ENCODE measurements at places on chromosomes 2 and 18.

DNA sequence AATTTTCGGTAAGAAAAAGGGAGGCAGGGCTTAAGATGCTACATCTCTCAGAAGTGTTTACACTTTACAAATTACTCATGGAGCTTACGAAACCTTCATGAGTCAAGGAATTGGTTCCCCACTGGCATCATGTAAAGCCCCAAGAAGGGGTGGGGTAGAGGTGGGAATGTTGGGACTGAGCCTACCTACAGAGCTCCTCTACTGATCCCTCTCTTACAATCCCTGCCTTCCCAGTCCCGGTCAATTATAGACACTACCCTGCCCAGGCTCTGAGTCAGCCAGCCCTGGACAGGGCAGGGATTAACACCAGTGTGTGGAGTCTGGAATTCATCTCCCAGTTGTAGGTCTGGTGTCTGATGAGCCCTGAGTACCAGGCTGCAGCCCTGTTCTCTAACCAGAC lies 248.9 kb downstream of the PAX3 start:
- DNase-seq: no peak

DNA sequence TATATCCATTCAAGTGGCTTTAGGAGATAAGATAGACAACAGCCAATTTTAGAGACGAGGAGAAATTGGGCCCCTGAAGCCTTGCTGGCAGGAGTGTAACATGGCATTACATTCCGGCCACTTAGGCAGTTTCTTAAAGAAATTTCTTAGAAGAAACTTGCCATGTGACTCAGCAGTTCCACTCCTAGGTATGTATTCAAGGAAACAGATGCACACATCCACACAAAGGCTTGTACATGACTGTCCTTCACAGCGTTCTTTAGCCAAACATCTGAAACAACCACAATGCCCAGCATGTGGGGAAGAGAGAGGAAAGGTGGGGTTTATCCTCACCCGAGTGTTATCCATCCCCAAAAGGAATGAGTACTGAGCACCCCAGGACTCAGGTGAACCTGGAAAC lies 107.1 kb downstream of the NFATC1 start:
- no peak for DNase-seq

GRCh38 chr2:30693821-30694281 lies 113.4 kb downstream of the CAPN13 start:
- DNase-seq: no peak

DNA sequence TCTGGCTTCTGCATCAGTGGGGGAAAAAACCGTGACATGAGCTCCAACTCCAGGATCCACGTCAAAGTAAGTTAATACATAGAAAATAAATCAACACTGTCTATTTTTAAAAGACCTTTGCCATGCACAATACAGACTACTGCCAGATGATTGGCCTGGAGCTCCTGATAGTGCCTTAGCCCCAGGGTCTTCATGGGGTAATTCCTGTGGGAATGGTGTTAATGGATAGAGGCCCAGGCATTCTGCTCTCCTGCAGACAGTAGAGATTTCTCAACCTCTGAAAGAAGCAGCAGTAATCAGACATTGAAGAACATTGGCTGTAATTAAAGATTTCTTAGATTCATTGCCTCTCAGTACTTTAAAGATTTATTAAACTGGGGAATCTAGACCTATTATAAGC lies 4.3 kb upstream of the PLCL1 start:
- DNase-seq: no peak

DNA sequence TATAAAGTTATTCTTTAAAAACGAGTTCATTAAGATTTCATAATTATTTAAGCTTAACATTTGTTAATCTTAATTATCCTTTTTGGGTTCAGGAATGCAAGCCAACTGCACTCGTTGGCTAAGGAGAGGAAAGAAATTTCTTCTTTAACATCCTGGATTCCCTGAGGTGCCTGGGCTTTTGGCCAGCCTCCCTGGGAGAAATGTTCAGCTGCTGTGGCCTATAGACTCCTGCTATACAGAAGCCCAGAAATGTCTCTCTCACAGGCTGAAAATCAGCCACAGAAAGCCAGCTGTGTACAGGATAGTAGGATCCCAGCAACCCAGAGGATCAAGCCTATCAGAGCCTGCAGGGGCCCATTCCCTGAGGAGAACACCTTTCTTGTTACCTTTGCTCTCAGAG lies 430.3 kb downstream of the XIRP2 start:
- no peak for DNase-seq

DNA sequence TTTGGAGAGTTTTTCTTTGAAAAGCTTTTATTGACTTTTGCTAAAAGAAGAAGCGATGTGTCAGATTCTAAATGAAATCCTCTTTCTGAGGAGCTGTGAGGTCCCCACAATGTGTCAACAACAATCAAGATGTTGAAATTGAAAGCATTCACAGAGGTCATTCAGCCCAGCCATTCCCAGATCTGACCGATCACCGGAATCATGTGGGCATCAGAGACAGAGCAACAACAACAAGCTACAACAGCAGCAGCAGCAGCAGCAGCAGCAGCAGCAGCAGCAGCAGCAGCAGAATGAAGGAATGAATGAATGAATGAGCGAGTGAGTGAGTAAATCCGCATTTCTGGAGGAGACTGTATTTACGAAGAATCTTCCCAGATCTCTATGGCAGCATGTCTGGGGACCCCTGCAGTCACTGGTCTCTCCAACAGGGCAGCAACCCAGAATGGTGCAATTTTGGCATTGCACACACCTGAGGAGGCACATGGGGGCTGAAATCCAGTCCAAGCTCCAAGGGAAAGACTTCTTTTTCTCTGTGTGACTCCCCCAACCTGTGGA lies 299.0 kb downstream of the MYCN start:
- DNase-seq: no peak

DNA sequence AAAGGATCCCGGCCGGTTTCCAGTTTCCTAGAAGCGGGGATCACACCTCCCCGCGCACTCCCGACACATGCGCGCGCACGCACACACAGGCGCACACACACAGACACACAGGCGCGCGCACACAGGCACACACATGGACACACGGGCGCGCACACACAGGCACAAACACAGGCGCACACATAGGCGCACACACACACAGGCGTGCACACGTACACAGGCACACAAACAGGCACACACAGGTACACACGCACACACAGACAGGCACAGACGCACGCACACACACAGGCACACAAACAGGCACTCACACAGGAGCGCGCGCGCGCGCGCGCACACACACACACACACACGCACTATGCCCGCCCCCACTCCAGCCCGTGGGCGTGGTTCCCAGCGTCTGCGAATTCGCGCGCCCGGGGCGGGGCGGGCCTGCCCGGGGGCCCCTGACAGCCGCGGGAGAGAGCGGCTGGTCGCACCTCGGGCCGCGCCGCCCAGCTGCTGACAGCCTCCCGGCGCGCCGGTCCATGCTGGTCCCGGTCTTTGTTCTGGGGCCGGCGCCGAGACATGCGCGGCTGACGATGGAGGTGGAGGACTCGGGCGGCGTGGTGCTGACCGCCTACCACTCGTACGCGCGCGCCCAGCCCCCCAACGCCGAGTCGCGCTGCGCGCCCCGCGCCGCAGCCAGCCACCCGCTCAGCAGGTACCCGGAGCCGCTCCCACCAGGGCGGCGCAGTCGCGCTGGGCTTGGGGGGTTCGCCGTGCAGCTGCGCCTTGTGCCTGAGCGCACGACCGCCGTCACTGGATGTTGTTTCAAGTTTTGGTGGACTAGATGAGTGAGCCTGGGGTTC lies at the start of gene ARHGAP28:
TSS of gene ARHGAP28 (plus strand) at position 470 of the 845 bp plus-strand sequence. CDS start at position 576, 106 bp downstream.
- peak; percentile 1 for DNase-seq

- no peak for DNase-seq
Measured at GRCh38 chr2:217434180-217434975, 568.4 kb downstream of the TNS1 start.

DNA sequence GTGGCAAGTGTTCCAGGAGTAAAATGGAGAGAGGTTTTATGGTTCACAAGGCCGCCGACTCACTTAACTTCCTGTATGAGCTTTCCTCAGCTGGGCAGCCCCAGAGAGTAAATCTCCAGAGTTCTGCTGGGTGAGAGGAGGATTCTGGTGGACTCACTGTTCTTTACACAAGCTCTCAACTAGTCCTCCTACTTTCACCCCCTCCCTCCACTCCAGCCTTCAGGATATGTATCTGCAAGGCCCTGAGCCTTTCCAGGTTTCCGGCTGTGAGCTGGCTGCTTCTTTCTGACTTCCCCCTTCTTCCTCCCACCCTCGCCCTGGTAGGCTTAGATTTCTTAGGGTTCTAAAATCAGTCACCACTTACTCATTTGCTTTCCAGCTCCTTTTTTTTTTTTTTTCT lies 34.0 kb downstream of the EML6 start:
- DNase-seq: no peak

GRCh38 chr2:161651547-161651946 lies 27.3 kb downstream of the SLC4A10 start:
- DNase-seq: no peak

- no peak for DNase-seq
Measured at GRCh38 chr2:235449568-235449967, 44.3 kb upstream of the AGAP1 start.

DNA sequence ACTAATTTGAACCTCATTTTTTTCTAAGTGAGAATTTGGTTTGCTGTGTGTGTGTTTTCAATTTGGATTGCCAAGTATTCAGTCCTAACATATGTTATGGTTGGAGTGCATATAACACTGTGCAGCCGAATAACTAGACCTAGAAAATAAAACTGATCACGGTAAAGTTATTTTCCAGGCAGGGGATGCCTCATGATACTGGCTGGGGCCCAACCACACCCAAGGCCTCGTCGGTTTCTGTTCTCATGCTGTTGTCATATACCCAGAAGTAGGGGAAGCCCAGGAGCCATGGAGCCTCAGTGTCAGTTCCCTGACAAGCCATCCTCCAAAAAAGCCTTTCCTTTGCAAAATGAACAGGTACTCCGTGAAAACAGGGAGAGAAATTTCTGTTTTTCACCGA lies 160.2 kb downstream of the GBX2 start:
- no peak for DNase-seq

GRCh38 chr2:120432976-120433815 lies 87.3 kb downstream of the INHBB start:
- DNase-seq: no peak

DNA sequence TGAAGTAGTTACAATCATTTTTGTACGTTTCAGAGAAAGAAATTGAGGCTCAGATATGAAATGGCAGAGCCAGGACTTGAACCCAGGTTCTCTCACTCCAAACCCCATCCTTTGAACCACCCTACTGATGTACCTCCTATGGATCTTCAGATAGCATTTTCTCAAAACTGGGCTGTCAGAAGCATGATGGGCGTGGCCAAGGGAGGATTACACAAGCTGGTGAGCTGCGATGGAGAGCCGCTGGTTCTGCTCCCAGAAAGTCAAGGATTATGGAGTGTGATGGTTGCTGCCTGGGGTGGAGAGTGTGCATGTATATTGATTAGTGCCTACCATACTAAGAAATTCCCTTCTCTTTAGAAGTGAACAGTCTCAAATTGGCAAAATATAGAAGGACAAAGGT lies 47.0 kb upstream of the PPP1CB start:
- no peak for DNase-seq

GRCh38 chr2:54482715-54483114 lies 26.6 kb downstream of the SPTBN1 start:
- no peak for DNase-seq

DNA sequence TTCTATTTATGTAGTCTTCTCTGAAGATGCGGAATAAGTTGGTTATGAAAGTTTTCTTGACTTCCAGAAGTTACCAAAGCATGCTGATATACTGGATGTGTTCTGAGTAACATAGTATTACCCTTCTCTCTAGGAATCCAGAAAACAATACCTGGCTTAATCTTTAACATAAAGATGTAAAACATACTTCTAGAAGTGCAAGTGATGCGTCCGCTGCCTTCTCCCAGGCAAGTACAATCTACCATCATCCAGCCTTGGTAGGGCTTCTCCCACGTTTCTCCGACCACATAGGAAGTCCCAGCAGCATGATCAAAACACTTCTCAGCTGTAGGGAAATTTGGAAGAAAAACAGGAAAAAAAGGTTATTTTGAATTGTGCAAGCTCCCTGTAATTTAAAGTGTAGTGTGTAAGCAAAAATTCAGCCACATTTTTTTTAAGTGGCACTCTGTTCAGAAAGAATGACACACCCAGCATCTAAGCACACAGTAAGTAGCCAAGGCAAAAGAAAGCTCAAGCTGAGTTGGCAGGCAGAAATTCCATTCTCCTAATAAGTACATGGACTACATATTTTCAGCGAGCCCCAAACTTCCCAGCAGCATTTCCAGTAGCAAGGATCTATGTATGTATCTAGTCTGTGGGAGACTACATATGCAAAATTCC lies 5.2 kb downstream of the FN1 start:
- DNase-seq: no peak

DNA sequence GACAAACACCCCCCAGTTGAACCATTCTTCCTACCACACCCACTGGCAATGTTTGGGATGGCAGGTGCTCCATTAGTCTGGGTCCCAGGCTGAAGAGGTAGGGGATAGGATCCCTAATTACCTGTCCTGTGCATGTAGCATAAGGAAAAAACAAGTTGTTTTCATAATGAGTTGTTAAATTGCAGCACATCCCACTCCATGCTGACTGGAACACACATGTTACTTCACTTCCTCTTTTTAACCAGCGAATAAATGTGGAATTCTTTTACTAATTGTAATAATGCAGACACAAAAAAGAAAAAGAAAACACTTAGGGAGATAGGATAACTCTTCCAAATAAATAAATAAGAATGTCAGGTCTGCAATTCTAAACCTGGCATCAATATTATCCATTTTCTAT lies 11.8 kb upstream of the CBLN2 start:
- no peak for DNase-seq

GRCh38 chr2:234534515-234534914 lies 37.6 kb upstream of the ARL4C start:
- DNase-seq: no peak

DNA sequence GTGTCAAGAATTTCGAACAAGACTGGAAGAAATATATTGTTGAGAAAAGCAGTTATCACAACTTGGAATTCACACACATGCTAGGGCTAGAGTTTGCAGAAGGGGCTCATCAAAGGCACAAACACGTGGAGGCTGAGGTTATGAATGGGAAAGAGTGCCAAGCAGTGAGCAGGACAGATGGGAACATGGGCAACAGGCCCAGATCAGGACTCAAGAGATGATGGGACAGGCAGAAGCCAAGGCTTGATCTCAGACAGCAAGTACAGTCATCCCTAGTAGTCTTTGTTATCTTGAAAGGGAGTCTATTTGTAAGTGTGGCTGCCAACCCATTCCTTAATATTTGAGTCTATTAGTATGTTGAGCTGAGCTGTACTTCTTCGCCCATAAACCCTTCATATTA lies 22.2 kb upstream of the EPC2 start:
- no peak for DNase-seq
